Inflammatory macrophage treated with lipopolysaccharide for 4 hours (primary cell): ENCODE measurements at places on chromosomes 1 and 21.
A peak's percentile ranks its signal among the peaks of the same experiment; 100 is the strongest.

GRCh38 chr1:28416509-28417194 lies 47.1 kb downstream of the PHACTR4 start:
- DNase-seq: no peak

DNA sequence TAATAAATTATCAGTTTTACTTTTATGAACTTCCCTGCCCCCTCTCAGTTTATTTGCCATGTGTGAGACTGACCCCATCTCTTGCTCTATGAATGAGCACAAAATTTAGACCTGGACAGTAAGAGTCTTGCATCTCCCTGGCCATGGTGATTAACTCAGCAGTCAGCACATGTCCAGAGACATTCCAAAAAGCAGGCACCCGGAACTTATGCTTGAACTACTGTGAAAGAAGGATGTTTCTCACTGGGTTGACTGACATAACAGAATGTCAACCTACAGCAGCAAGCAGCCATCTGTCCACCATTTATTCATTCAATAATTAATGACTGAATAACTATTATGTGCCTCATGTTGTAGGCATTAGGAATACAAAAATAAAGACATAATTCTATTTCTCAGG lies 11.3 kb upstream of the SEC16B start:
- no peak for DNase-seq

DNA sequence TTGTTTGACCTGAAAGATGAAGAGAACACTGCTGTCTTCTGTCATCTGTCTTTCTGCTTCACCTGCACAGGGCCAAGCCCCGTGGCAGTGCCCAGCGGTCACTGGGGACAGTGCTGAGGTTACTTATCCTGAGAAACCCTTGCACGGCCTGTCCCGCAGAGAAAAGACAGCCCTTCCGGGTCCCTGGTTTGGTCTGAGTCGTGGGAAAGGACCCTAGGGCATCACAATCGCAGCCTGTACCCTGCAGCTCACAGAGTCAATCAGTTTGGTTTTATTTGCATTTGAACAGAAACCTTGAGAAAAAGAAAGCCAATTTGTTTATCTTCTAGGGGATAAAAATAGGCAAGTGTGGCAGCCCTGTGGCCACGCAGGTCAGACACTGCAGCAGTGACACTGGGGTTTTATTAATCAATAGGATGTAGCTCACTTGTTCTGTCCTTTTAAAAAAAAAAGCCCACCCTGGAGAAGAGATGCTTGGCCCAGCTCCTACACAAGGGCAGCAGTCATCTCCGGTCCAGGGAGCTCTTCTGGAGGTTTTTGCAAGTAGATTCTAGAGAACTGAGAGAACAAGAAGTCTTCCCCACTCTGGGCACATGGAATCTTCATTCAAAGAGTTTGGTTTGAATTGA lies 120.0 kb downstream of the PEX14 start:
- no peak for DNase-seq

DNA sequence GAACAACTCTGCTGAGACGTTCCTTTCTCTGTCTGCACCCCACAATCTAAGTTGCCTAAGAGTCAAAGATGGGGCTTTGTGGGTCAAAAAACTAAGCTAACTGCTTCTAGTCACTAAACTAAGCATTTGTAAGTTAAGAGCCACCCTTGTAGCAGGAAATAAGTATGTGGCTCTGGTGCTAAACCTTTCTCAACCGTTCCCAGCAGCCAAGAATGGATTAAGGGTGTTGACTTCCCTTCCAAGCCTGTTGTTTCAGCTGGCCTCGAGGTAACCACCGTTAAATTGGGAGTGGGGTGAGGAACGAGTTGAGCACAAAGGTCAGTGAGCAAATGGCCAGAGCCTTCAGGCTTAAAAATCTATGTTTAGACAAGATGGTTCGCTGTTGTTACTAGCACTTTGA lies 169.1 kb downstream of the TRIM33 start:
- no peak for DNase-seq

DNA sequence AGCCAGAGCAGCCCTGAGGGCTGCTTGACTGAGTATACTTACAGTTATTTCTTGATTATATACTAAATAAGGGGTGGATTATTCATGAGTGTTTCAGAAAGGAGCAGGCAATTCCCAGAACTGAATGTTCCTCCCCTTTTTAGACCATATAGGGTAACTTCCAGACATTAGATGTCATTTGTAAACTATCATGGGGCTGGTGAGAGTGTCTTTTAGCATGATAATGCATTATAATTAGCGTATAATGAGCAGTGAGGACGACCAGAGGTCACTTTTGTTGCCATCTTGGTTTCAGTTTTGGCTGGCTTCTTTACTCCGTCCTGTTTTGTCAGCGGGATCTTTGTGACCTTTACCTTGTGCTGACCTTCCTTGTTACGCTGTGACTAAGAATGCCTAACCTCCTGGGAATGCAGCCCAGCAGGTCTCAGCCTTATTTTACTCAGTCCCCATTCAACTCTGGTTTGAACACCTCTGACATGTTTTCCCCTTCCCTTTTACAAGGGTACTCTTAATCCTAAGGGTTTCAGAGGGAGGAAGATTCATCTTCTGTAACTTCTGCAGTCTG lies 16.2 kb downstream of the KCTD3 start:
- DNase-seq: no peak

GRCh38 chr1:158329733-158330132 lies 1.6 kb downstream of the CD1B start:
- DNase-seq: peak; percentile 49

GRCh38 chr1:3119061-3119460 lies 50.1 kb downstream of the PRDM16 start:
- DNase-seq: no peak

DNA sequence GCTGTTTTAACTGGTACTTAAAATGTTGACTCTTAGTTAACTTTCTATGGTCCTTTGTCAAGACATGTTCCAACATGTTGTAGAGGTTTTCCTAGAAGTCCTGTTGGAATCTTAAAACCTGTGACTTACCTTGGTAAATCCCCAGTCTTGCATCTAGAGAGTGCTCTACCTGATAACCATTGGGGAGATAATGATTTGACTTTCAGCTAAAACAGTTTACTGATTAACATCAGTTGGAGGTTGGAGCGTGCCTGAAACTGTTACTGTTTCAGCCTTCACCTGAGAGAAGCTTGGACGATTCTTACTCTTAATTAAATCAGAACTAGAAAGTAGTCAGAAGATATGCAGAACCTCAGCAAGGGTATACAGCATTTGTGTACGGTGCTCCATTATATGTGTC lies 8.8 kb downstream of the MDM4 start:
- DNase-seq: no peak

DNA sequence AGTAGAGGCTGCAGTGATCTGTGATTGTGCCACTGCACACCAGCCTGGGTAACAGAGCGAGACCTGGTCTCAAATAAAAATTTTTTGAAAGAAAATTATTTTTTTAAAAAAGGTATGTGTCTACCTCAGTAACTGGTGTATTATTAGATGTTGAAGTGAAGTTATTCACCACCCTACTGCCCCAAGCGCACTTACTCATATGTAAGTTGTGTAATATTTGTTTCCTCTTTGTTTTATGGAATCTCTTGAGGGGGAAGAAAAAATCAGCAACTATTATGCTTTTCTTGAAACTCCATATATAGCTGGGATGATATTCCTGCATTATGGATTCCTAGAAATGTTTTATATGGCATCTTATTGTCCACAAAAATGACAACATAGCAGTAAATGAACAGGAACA lies 21.3 kb downstream of the RBM15 start:
- DNase-seq: peak; percentile 52
